ENCODE measurements at places on chromosomes 11 and 22.

DNA sequence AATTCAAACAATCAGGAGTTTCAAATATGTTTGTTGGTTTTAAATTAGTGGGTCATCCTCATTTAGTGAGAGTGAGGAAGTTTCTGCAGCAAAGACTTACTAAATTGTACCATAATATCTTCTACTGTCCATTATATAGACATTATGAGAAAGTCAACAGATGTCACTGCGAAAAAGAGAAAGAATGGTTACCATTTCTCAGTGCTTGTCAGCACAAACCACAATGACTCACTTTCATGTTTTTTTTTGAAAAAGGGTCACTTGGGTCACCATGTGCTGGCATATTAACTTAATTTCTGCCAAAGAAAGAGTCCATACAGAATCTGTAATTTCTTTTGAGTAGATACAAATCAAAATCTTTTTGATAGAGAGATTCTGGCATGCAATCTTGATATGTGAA, 924.6 kb upstream of the FAT3 start:
- no peak for DNase-seq

DNA sequence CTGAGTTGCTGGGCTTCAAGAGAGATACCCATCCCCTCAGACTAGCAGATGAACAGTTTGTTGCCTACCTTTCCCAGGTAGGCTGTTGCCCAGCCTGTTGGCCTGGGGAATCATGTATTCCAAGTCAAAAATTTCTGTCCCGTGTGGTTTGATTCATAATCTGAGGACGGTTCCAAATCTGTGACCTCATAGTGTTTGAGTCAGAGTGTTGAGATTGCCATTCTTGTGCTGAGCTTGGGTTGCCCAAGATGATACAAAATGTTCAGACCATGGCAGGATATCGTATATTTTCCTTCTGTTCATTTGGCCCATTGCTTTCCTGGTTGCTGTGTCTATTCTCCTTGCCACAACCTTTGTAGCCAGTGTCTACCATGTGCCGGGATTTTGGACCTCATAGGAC, 64.3 kb downstream of the CYB5R2 start:
- DNase-seq, result no peak

DNA sequence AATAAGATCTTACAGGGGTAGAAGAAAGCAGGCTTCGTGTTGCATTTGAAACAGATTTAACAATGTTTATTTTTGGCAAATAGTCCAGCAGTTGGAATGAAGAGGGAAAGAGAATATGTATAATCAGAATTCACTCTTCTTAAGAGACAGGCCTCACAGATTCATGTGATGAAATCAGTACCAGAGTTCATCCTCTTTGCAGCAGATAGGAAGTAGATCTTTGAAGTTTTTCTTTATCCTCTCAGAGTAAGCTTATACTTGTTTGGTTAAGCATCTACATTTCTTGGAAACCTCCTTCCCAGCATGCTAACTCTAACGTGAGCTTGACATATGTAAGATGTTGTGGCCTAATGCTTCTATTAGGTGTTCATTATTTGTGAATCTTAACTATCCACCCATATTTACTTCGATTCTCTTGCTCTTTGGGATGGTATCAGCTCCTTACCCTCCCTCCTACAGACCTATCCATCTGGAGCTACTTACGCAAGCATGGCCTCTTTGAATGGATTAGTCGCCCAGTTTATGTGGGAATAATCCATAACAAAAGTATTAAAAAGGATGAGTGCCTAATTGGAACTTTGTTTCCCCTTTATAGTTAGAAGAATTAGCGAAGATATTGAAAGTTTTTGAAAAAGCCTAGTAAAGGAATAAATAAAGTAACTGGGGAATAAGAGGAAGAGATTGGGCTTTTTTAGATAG, 80.1 kb downstream of the PRMT3 start:
- no peak for DNase-seq

DNA sequence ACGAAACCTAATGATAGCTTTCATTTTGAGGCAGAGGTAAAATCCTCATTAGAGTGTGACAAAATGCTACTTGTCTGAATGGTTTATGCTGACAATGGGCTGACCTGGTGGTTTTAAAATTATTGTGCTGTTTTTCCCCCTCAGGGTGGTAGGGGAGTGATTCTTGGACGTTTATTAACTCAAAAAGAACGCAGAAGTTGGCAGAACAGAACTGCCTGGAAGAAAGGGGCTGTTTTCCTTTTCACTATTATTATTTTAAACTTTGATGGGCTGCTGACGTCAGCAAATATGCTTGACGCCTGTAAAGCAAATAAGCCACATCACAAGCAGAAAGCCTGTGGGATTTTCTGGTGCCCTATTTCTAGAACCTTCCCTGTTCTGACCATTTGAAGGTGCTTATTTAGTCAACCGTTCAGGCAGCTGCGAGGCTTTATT, 4.0 kb downstream of the RASSF10 start:
- DNase-seq, result no peak

GRCh38 chr11:117691218-117691514, 105.8 kb downstream of the DSCAML1 start:
- no peak for DNase-seq

DNA sequence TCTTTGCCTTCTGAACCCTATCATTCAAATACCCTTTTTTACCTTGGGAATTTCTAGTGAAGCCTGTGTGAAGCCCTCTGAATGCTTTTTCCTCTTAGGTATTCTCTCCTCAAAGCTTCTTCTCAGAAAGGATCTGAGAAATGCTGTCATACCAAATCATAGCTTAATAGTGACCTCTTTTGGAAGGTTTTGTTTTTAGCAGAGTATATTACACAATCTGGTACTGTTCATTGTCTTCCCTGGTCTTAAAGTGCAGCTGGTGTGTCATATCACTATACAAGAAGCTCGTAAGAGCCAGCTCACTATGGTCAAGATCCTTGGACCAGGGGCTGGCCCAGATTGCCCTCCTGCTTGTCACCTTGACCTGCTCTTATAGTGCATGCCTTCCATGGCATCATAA, 204.4 kb upstream of the ANO5 start:
- no peak for DNase-seq

DNA sequence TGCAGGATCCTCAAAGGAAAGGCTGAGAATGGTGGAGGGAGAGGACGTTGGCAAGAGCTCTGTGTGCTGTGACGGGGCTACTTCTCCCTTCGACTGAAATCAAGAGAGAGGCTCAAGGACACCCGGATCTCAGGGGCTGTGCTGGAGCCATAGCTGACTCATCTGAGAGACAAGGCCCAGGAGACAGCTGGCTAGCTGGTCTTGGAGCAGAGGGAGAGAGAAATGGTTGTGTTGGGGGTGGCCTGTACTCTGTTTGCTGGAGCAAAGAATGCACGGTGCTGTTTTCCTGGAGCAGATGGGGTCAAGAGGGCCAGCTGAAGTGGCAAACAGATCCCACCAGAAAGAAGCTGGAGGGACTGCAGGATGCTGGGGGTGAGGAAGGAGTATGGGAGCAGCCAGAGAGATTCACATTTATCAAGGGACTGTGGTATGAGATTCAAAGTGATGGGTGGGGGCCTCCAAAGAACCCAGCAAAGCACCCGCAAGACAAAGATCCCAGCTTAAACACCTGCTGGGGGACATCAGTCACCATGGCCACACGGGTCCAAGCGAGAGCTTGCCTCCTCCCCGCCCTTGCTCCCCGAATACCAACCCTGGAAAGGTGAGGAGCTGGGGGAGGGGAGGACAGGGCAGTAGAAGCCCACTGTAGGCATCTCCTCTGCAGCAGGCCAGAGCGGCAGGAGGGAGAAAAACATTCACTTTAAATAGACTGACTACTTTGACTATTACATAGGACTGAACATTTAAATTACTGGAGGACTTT, 40.8 kb downstream of the MAP6 start:
- no peak for DNase-seq
